RKO (cell line): ENCODE measurements at places on chromosomes 6 and 20.

GRCh38 chr20:46488451-46488850, 24.9 kb downstream of the ZNF334 start:
- no peak for DNase-seq

- no peak for DNase-seq
These were observed 70.0 kb upstream of the CD2AP start for GRCh38 chr6:47407300-47408281.

DNA sequence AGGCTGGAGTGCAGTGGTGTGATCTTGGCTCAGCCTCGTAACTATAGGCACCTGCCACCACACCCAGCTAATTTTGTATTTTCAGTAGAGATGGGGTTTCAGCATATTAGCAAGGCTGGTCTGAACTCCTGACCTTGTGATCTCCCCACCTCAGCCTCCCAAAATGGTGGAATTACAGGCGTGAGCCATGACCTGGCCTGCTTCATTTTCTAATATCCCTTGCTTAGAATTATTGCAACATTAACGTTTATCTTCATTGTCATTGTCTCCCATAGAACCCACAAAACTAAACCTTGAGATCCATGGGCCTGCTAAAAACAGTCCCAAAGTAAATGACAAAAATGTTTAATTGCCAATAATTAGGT, 6.1 kb downstream of the EEF1A1 start:
- no peak for DNase-seq

GRCh38 chr6:107642095-107642860, 152.4 kb downstream of the SOBP start:
- DNase-seq = no peak

DNA sequence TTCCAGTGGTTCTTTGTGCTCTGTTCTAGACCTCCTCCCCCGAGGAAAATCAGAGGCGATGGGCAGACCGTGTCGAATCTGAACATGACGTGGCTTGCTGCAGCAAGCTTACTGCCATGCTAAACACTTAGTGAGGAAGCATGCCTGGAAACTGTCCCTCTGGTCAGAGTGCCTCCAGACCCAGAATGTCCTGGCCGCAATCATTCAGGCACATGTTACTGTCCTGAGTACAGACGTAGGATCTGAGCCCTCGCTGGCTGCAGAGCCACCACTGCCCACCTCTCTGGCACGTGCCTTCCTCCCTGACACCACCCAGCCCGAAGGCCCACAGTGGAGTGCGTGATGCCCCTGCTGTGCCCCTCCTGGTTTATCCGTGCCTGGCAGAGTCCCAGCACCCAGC, 163.6 kb downstream of the SYNDIG1 start:
- no peak for DNase-seq

DNA sequence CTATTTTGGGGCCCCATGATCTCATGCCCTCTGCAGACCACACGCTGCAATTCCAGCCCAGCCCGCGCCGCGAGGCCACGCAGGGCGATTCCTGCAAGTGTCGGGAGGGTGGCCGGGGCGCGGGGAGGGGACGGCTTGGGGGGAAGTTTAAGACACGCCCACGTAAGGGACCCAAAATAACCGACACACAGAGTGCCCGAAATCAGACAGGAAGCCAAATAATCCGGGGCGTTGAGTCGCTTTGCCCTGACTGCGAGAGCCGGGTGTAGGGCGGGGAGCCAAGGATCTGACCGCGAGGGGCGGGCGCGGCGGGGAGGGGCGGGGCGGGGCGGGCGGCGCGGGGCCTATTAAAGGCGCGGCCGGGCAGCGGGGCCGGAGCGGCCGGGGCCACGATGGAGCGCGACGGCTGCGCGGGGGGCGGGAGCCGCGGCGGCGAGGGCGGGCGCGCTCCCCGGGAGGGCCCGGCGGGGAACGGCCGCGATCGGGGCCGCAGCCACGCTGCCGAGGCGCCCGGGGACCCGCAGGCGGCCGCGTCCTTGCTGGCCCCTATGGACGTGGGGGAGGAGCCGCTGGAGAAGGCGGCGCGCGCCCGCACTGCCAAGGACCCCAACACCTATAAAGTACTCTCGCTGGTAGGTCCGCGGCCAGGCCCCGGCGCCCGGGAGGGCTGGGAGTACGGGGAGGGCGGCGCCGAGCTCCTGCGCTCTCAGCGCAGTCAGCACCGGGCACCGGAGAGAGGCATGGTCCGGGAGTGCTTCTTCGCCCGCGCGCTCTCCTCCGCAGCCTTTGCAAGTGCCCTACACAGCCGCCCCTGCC, at the start of gene ENPP1:
Gene ENPP1 (plus strand): TSS at position 377 of the 816 bp plus-strand sequence. CDS start 16 bp downstream, at position 393.
- peak; percentile 75 for DNase-seq

GRCh38 chr6:39228992-39229767, at the start of gene KCNK5:
KCNK5 (minus strand) TSS chr6:39229475; CDS start chr6:39229111, 364 bp downstream.
- peak; percentile 87 for DNase-seq

DNA sequence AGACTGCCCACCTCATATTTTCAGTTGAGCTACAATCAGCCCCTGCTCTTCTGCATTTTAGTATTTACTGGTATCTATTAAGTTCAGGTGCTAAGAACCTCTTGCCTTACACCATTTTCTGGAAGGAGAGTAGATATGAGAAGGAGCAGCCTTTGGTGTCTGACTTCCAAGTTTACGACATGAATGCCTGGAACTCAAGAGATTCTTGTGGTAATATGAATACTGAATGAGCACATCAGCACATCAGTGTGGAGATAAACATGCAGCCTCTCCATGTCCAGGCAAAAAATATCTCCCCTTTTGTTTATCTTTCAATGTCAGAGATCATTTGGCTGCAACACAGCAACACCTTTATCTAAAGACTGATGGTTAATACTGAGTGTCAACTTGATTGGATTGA, 65.8 kb upstream of the THEMIS start:
- no peak for DNase-seq

GRCh38 chr6:163877877-163878639, 463.5 kb downstream of the QKI start:
- no peak for DNase-seq

GRCh38 chr6:144585217-144585814, 300.2 kb downstream of the UTRN start:
- DNase-seq = peak; percentile 66

- no peak for DNase-seq
These were observed 118.8 kb downstream of the BMP5 start for GRCh38 chr6:55756531-55757031.

DNA sequence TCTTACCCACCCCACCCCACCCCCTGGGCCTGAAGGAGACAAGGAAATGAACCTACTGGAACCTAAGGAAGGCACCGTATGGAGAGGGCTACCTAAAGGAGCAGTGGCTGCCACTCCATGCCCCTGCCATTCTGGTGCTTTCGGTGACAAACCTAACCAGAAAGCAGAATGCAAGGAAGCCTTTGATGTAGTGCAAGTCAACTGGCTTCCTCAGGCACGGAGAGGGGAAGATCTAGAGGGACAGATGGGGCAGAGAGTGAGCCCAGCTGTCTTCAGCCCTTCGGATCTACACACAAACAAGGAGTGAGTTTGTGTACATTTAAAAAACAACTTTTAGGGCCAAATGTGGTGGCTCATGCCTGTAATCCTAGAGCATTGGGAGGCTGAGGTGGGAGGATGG, 39.5 kb downstream of the PPP1R16B start:
- no peak for DNase-seq

GRCh38 chr6:166313255-166314070, 5.3 kb upstream of the PRR18 start:
- no peak for DNase-seq

- no peak for DNase-seq
These were observed 3.6 kb upstream of the KCNB1 start for GRCh38 chr20:49486064-49486463.

DNA sequence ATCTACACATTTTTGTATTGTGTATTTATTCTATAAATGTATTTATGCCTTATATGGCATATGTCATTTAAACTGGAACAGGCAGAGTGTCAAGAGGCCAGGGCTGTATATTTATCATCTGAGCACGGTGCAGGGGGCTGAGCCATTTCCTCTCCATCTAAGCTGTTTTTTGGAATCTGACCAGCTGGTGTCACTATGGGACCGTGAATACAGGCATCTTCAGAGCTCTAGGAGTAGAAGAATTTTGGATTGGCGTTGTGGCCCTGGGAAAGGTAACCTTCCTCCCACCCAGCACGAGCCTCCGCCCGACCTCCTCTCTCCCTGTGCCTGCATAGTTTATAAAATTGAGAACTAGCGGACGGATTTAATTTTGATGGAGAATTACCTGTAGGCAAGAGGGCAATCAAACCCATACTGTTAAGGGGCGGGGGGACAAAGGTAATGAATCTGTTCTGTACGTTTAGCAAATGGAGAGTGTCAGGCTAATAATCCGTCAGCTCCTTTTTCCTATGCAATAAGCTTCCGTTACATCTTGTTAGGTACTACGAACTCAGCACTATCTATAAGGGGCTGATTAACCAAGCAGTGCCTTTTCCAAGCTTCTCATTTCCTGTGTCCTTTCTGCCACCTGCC, 29.0 kb upstream of the EEF1E1 start:
- DNase-seq = peak; percentile 69

GRCh38 chr6:113095841-113096240, 748.7 kb downstream of the RFPL4B start:
- no peak for DNase-seq

DNA sequence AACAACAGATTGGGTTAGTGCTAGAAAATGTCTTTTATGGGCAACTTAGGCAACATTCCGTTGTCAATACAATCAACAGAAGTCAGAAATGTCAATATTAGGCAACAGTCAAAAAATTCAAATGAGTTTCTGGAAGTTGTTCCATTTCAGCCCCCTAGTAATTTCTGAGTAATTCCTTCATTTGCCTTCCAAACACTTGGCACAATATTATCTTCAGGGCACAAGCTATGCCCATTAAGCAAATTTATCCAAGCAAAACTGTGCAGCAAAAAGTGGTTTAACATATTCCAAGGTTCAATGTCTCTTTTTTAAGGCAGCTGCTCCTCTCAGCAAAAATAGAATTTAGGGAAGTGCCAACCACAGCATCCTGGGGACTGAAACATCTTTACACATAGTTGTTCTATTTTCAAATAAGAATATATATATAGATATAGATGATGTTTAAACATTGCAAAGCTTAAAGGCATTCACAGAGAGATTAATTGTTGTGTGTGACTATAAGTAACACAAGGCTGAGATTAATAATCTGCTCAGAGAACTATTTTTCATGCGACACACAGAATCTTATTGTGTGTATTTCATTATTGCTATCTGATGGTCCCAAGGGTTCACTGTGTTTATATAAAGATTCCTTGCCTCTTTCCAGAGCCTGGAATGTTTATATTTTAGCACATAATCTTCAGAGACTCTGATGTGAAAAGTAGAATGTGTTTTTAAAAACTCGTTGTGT, 75.2 kb upstream of the ADTRP start:
- no peak for DNase-seq

GRCh38 chr6:53943395-53943794, 148.6 kb downstream of the LRRC1 start:
- no peak for DNase-seq

- DNase-seq = no peak
These were observed 233.6 kb upstream of the SOX4 start for GRCh38 chr6:21359926-21360325.

- no peak for DNase-seq
These were observed 8.5 kb upstream of the PTCRA start for GRCh38 chr6:42907336-42907735.

DNA sequence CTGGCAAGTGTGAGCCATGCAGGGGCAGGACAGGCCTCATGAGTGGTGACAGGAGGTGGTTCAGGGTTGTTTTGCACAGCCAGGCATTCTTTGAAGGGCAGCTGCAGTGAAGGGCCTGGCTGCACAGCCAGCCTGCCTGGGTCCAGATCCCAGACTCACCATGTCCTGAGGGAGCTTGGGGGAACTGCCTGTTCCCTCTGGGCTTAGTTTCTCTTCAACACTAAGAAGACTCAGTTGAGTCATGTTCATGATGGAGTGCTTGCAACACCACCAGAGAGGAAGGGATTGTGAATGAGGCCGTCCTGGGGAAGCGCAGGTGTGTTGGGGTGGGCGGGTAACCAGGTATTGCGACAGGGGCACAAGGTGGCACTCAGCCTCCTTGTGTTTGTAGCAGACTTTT, 102.4 kb downstream of the CDH26 start:
- DNase-seq = no peak

GRCh38 chr6:31396422-31397152, 6.8 kb upstream of the MICA start:
- DNase-seq = peak; percentile 85

GRCh38 chr6:148398244-148398643, 55.6 kb downstream of the SASH1 start:
- DNase-seq = no peak

DNA sequence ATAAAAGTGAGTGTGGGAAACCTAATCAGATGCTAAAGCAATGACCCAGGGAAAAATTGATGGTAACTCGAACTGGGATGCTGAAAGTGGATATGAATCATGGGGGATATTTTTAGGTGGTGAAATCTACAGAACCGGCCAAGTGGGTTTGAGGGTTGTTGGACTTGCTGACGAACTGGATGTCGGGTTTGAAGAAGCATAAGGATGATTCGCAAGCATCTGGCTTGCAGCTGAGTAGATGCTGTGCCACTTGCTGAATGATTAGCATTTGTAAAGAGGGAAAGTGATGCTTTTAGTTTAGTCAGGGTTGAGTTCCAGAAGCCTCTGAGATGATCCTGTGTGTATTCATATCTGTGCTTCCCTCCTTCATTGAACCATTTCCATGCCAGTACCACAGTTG, 54.9 kb downstream of the UBR2 start:
- DNase-seq = no peak

- DNase-seq = no peak
These were observed 2.6 kb downstream of the CST4 start for GRCh38 chr20:23686046-23686750.

GRCh38 chr6:16582446-16583143, 178.7 kb downstream of the ATXN1 start:
- no peak for DNase-seq

GRCh38 chr6:116971959-116972358, 94.9 kb downstream of the RFX6 start:
- peak; percentile 76 for DNase-seq

DNA sequence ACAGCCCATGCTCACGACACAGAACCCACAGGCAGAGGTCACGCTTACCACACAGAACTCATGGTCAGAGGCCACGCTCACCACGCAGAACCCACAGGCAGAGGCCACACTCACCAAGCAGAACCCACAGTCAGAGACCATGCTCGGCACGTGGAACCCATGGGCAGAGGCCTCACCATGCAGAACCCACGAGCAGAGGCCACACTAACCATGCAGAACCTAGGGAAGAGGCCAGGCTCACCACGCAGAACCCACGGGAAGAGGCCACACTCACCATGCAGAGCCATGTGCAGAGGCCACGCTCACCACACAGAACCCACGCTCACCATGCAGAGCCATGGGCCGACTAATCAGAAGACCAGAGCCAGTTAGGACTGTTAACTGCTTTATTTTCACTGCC, 203.2 kb upstream of the THBS2 start:
- DNase-seq = no peak

DNA sequence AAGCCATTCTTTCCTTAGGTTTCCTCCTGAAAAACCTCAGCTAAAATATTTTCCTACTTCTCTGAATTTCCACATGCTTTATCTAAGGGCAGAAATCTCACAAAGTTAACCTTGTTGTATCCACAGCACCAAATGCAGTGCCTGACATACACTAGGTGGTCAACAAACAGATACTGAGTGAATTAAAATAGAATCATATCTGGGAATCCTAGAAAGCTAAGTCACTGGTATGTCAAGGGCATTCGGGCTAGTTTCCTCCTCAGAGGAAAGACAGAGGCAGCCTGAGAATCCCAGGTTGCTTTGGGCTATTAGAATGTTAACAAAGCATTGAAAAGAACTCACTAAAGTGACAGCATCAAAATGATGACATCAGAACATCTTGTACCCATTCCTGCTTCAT, 132.7 kb upstream of the F13A1 start:
- DNase-seq = no peak
